Aorta (tissue), 5 donors: ENCODE measurements at places on chromosomes 7 and 10. TPM values are rescaled to one million over a fixed set of nuclear protein-coding genes. Genes with fewer than 3 reads are reported as not detected.

GRCh38 chr7:36943591-36944435 lies 219.5 kb upstream of the AOAH start:
- no peak for DNase-seq

DNA sequence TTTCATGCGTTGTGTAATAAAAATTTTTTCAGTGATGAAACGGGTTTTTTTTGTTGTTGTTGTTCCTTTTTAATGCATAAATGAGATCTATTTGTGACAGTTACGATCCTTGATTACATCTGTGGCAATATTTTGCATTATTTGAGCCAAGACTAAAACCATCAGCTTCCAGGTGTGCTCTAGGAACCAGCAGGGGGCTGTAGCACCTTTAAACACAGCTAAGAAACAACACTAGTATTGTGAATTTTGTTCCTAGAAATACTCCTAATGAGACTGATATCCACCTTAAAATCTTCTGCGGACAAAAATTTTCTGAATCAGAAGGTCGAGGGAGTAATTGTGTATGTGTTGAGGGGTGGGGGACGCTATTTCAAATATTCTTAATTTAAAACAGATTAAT lies 52.6 kb downstream of the FGFBP3 start:
- no peak for DNase-seq

DNA sequence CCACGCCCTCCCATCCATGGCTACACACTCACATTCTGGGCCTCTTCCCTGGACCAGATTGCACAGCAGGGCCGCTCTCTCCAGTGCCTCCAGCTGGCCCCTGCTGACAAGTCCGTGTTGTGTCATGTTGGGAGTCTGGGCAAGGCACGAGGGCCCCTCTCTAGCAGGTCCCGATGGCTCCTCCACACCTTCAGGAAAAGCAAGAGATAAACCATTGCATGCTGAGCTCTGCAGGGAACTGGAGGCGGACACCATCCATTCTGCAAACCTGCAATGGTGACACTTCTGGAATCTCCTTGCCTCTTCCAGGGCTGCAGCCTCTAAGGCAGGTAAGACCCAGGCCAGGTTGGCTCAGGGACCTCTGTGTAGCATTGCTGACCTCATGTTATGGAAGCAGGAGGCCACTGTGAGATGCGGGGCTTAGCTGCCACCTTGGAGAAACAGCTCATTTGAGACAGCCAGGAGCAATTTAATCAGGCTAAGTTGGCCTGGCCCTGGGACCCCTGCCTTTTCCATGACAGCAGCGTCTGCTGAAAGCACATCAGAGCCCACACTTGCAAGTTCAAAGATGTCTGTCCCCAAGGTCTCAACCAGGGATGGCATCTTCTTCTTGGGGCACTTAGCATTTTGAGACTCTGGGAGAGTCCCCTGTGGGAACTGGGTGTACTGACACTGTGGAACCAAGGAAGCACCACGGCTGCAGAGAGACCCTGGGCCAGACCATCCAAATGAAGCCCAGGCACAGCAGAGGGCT lies 34.2 kb upstream of the LEP start:
- no peak for DNase-seq

CTTNBP2 gene
- 15.9 TPM for total RNA-seq
